ENCODE measurements at places on chromosomes 11 and 22. TPM values are rescaled to one million over a fixed set of nuclear protein-coding genes. Genes with fewer than 3 reads are reported as not detected.

DNA sequence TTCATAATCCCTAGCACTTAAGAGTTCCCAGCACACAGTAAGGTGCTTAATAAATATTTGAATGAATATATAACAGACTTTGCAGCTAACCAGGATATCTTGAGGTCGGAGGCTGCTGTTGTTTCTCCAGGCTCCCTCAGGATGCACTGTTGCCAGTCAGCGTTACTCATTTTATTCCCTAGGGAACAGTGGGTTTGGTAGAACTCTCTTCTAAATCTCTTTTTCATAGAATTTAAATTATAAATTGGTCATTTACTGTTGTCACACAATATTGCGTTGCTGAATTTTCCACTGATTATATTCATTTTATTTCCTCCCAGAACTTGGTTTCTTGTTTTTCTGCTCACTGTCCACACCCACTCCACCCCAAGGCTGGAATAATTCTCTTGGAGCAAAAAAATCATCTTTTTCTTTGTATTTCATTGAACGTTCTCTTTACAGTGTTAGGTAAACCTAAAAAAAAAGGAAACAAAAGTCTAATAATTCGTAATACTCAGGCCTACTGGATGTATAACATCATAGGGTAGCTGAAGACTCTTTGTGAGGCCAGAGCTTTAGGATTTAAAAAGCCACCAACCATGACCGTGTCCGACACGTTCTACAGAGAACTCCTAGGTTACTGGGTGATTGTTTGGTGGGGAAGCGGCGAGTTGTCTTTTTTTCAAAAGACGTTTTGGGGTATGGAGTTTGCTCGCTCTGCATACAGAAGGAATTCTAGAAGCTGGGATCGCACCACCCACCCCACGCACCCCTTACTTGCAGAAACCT lies 766 bp upstream of the CAPRIN1 start:
- peaks cover 28% of the 10 kb centered on the region for H3K36me3 ChIP-seq
- peaks cover 2% of the 10 kb centered on the region for H3K27me3 ChIP-seq
- peak overlapping the region; percentile 82 for H3K4me3 ChIP-seq
- peaks cover 20% of the 10 kb centered on the region for H3K4me1 ChIP-seq

- DNase-seq: no peak
- no peaks in the 10 kb centered on the region for H3K36me3 ChIP-seq
- peaks cover 27% of the 10 kb centered on the region for H3K4me1 ChIP-seq
- peaks cover 1% of the 10 kb centered on the region for H3K27me3 ChIP-seq
- H3K4me3 ChIP-seq: no peak overlapping the region
- H3K27ac ChIP-seq: no peak overlapping the region
Measured at GRCh38 chr11:82753921-82754320, 20.3 kb upstream of the FAM181B start.

GRCh38 chr11:120499088-120499487 lies 12.5 kb upstream of the GRIK4 start:
- no peak overlapping the region for H3K4me3 ChIP-seq
- H3K27ac ChIP-seq: no peak overlapping the region
- H3K36me3 ChIP-seq: no peaks in the 10 kb centered on the region
- DNase-seq: no peak
- peaks cover 34% of the 10 kb centered on the region for H3K27me3 ChIP-seq
- no peaks in the 10 kb centered on the region for H3K4me1 ChIP-seq

The RPL3 gene
- total RNA-seq: 1,529 TPM

The CBLIF gene
- not detected for total RNA-seq

DNA sequence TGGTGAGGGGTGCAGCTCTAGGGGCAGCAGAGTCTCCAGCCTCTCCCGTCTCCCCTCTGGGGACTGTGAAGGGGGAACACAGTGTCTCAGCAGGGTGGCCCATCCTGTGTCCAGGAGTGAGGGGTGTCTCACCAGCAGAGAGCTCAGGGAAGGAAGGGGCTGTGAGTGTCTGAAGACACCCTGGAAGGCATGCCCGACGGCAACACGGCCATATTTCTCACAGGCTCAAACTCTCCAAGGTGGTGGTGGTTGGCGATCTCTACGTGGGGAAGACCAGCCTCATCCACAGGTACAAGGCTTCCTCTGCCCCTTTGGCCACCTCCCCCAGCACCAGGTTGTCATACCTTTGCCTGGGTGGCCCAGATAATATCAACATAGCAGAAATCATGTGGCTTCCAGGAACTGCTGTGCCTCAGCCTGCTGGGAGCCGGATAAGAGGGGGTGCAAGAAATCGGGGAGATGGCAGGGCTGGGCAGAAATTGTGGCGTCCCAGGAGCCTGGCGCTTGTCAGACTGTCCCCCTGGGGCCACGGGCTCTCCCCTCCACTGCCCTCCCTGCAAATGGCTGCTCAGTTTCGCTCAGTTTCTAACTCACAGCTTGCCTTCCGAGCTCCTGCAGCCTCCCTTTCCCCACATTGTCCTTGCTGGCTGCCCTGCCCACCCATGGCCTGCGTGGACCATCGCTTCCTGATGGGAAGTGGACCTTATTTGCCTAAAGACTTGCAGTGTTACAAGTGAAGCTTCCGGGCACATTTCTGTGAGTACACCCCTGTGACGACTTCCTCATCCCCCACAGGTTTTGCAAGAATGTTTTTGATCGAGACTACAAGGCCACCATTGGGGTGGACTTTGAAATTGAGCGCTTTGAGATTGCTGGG lies 7.2 kb downstream of the RAB36 start:
- H3K27me3 ChIP-seq: peaks cover 5% of the 10 kb centered on the region
- no peaks in the 10 kb centered on the region for H3K36me3 ChIP-seq
- no peak overlapping the region for H3K4me3 ChIP-seq
- no peak overlapping the region for H3K27ac ChIP-seq
- DNase-seq: no peak

GRCh38 chr11:821512-822371 lies 3.0 kb downstream of the PNPLA2 start:
- H3K27ac ChIP-seq: no peak overlapping the region
- H3K27me3 ChIP-seq: no peaks in the 10 kb centered on the region
- peaks cover 7% of the 10 kb centered on the region for H3K36me3 ChIP-seq
- H3K4me3 ChIP-seq: peak overlapping the region; percentile 74
- peaks cover 21% of the 10 kb centered on the region for H3K4me1 ChIP-seq

The CARNS1 gene
- 1.1 TPM for total RNA-seq

- DNase-seq: no peak
- H3K27me3 ChIP-seq: no peaks in the 10 kb centered on the region
- H3K4me1 ChIP-seq: no peaks in the 10 kb centered on the region
- no peak overlapping the region for H3K27ac ChIP-seq
- H3K4me3 ChIP-seq: no peak overlapping the region
- no peaks in the 10 kb centered on the region for H3K36me3 ChIP-seq
Measured at GRCh38 chr11:45993531-45994001, 71.1 kb downstream of the LARGE2 start.

The POLR3H gene
- total RNA-seq: 19.2 TPM
